ENCODE measurements at places on chromosomes 6 and 20.

DNA sequence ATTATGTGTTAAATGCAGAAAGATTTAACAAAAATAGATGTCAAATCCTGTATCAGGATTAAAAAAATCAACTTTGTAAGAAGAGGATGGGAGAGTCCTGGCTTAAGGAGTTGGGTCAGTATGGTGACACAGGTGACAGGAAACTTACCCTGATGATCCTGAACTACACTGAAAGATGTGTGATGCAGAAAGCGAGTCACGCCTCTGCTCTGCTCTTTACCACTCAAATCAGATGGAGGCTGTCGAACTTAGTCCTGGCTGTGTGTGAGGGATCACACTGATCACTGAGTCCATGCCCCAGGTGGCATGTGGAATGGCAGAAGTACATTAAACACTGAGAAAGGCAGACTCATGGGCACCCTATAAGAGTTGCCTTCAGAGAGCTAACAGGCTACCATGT lies 92.9 kb downstream of the GJA10 start:
- peak; percentile 29 for DNase-seq

- no peak for DNase-seq
Measured at GRCh38 chr20:13898012-13898612, 92.3 kb downstream of the SEL1L2 start.

GRCh38 chr6:143135325-143135724 lies 74.6 kb downstream of the AIG1 start:
- peak; percentile 26 for DNase-seq

GRCh38 chr20:51027035-51027795 lies 4.3 kb upstream of the KCNG1 start:
- DNase-seq, result no peak

DNA sequence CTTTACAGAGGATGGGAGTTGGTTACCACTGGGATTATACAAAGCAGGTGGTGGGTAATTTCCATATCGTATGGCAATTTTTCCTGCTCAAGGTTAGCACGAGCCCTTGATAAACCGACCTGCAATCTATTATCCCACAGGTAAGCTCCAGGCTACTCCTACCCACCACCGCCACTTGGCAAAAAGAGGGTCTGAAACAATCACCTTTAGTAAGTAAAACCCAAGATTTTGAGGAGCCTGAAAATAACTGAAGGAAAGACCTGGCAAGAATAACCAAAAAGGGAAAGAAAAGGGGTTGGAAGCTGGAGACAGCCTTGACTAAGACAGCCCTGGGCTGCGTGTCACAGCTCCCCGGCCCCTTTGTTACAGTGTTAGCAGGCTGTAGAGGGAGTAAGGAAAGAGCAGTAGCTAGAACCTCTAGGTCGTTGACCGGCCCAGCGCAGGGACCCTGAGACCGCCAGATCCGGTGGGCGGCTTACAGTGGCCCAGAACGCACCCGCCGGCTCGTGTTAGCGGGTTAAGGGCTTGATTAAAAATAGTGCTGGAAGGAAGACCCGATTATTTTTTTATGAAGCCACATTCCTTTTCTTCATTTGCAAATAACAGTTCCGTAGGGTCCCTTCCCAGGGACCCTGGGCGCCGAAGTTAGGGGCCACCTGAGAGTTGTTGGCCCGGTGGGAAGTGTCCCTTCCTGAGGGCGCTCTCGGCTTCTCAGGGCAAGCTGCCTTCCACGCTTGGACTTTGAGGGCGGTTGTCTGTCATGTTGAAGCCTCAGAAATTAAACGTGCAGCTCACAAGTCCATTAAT lies 30.5 kb downstream of the TFAP2B start:
- no peak for DNase-seq

GRCh38 chr6:158031381-158032353 lies 50.0 kb downstream of the SYNJ2 start:
- DNase-seq, result peak; percentile 90

GRCh38 chr6:50862176-50862575 lies 43.5 kb downstream of the TFAP2B start:
- DNase-seq, result no peak

DNA sequence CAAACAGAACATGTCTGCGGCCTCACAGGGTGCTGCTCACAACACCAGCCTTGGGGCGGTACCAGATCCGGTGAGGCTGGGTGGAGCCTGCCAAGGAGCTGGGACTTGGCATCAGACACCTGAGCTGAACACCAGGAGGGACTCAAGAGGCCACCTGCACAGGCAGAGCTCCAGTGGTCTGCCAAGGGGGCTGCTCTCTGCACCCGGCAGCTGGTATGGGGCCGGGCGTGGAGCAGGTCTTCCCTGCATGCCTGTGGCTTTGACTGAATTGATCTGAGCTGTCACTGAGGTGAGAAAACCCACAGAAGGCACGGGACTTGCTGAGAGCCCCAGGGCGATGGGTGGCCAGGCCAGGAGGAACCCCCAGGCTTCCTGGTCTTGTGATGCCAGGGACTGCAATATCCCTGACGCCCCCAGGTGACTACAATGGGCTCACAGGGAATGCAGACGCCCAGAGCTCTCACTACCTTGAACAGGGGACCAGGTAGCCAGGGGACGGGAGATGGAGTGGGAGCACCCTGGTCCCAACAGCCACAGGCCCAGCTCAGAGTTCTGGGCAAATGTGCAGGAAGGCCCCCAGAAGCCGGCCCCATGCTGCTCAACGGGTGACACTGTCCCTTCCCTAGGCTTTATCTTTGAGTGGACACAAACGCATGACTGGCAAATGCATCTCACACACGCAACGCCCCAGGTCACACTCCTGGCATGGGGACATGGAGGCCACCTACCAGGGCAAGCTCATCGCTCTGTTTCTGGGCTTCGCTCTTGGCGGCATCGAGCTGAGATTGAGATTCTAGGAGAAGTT lies 48.2 kb downstream of the DSTN start:
- no peak for DNase-seq

DNA sequence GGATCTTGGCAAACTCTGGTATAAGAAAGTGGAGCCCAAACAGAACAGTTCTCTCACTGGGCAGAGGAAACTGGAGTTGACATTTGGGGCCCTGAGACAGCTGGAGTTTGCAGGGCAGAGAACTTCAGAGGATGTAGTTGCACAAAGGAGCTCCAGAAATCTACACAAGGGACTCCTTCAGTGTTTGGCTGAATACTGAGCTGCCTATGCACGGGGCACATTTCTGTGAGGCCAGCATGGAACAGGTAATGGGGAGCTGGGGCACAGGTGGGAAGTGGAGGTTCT lies 169.3 kb downstream of the ANKRD60 start:
- DNase-seq, result no peak

DNA sequence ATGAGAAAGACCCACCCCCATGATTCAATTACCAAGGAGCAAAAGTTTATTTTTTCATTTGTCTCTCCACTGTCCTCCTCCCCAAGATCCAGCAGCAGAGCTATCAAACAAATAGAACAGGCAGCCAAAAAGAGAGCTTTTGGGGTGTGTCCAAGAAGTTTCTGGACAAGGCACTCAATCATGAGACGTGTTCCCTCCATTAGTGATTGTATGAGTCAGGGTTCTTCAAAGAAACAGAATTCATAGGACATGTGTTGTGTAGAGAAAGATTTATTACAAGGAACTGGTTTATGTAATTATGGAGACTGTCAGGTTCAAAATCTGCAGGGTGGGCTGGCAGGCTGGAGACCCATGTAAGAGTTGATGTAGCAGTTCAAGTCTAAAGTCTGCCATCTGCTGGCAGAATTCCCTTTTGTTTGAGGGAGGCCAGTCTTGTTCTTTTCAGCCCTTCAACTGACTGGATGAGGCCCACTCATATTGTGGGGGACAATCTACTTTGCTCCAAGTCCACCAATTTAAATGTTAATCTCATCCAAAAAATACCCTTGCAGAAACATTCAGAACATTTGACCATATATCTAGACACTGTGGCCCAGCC lies 248.1 kb upstream of the OPRM1 start:
- DNase-seq, result peak; percentile 33

GRCh38 chr6:13355043-13355945 lies 27.0 kb upstream of the TBC1D7 start:
- peak; percentile 98 for DNase-seq
